Epithelial cell of esophagus (primary cell): ENCODE measurements at places on chromosomes 12 and 14.

GRCh38 chr14:21313512-21313911, 33.6 kb downstream of the RPGRIP1 start:
- no peak for DNase-seq

GRCh38 chr14:29993143-29993542, 65.5 kb upstream of the PRKD1 start:
- no peak for DNase-seq

GRCh38 chr12:4987076-4988046, 56.3 kb upstream of the KCNA5 start:
- DNase-seq: no peak

- DNase-seq: peak; percentile 26
Measured at GRCh38 chr12:25308756-25309155, 58.0 kb upstream of the KRAS start.

- no peak for DNase-seq
Measured at GRCh38 chr14:104734991-104735779, 11.2 kb downstream of the ADSS1 start.

DNA sequence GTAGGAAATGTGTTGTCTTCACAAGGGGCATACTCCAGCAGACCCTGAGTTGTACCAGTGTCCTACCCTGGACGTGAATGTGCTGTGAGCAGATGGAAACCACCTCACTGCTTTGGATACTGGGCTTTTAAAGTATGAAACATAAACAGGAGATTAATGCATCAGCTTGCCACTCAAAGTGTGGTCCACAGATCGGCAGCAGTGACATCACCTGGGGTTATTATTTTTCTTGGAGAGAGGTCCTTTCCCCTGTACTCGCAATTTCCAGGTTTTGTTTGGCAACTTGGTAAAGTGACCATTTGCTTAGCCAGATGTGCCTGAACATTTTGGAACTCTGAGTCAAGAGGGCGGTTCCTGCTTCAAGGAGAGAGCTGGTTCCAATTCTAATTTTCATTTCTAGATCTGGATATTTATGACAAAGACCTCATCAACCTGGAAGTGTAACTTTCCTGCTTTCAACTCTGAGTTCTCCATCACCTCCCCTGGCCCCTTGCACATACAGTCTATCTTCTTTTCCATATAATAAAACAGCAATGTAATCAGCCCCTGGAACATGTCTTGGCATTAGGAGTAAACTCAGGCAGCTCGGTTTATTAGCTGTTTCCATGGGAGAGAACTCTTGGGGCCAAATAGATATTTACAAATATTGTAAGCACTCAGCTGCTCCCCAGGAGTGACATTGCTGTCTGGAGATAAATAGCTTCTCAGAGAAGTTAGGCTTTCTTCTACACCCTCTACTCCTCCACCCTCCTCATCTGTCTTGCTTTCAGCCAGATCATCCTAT, 237.0 kb upstream of the TBX3 start:
- no peak for DNase-seq

GRCh38 chr12:75814851-75815754, 216.5 kb downstream of the PHLDA1 start:
- peak; percentile 86 for DNase-seq

GRCh38 chr12:107362960-107363359, 269.6 kb upstream of the CRY1 start:
- no peak for DNase-seq

DNA sequence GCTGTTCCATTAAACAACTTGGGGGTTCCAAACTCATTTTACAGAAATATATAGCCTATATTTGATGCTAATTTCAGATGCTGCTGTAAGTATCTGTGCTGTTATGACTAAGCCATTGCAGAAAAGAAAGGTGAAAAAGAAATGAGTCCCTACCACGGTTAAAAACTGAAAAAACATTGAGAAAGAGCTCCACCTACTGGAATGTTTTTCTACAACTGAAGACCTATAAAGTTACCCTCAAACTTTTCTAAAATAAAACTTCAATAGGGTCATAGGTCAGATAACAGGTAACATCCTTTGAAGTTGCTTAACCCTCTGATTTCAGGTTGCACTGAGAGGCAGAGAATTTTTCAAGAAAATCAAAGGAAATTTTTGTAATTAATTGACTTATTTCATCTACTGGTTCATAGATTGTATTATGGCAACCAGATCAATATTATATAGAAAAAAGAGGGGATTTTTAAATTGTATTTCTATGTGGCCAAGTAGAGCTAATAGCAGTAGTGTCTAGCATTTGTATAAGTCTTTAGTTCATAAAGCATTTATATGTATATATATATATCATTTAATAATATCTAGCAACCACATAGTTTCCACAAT, 279.9 kb downstream of the RPS29 start:
- DNase-seq: peak; percentile 16

DNA sequence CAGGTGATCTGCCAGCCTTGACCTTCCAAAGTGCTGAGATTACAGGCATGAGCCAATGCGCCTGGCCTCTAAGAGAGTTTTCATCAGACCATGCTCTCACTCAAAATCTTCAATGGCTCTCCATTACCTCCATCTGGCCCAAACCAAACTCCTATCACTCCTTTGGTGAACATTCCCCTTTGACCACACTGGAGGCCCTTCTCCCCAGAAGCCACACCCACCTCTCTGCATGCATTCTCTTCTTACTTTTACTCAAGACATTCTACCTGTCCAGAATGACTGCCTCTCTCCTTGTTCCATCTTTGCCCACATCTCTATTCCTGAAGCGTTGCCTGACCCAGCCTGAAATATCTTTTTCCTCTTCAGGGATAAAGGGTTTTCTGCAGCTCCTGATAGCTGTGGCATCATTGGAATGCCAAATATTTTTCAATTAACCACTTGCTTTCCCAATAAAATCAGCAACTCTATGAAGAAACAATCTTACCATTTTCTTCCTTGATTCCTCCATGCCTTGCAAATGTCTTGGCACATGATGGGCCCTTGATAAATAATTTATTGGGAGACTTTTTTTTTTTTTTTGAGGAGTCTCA, 15.5 kb downstream of the PLEK2 start:
- DNase-seq: no peak

DNA sequence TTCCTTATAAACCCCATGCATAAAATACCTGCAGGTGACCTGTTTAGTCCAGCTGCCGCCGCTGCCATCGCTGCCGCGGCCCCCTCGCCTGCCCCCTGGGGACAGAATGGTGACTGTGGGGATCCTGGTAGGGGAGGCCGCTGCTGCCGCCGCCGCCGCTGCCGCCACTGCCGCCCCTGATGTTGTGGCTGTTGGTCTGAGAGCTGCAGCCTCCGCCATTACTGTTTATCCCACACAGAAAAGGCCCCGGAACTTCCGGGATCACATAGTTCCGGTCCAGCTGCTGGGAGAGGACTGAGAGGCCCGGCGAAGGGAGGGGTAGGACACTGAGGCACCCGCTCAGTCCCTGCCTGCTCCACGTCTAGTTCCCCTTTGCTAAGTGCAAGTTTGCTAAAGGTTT, 244.9 kb downstream of the C12orf50 start:
- DNase-seq: no peak

DNA sequence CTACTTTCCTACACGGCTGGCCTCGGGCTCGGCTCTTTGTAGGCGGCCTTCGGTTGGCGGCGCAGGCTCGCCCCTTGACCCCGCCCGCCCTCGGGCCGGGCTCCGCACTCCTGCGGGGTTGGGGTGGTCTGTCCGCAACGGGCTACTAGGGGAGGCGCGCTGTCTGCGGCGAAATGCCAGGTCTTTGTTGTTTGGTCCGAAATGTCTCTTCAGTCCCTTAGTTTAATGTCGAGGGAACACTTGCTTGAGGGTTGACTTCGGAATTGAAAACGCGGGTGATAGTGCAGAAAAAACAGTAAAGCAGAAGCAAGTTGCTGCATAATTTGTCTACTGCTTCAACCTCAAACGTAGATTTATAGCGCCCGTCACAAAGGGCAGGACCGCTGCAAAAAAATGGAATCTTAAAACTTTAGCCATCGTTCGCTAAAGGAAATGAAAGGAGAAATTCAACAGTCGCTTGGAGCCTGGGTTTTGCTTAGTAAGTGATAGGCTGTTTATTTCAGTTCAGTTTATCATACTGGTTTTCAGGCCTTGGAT, 390 bp downstream of the JKAMP start:
- no peak for DNase-seq

DNA sequence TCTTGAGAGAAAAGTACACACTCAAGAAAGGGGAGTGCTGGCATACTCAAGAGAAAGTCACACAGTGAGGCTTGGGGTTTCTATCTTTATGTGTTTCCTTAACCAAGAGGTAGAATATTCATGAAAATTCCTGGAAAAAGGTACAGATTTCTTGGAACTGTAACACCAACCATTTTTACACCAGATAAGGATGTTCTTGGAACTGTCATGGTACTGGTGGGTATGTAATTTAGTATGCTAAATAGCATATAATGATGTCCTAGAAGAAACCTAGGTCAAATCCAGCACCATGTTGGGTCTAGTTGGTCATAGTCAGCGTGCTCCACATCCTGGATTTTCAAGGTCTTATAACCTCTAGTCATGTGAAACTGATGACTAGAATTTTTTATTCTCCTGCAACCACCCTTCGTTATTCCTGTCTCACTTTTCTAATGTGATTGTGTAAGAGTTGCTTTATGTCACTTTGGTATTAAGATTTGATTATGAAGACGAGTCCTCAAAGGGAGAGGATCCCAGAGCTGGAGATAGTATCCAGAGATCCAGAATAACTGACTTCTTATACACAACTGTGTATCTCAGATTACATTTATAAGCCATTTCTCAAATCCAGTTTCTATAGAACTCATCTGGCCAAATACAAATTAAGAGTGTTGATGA, 510.1 kb downstream of the TMTC2 start:
- DNase-seq: no peak

DNA sequence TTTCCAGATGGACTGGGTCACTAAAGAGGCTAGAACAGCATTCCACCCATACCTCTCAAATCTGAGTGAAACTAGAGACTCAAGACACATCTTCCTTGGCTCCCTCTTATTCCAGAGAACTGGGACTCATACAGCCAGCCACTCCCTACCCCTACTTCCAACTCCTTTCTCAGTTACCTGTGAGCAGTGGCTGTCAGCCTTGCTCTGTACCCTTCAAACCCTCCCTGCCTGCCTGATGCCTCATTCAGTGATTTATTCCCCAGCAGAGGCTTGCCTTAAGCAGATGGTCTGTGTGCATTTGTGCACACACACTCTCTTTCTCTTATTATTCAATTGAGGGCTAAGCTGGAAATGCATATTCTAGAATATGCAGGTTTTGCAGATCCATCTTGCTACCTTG, 14.6 kb downstream of the GPR84 start:
- DNase-seq: no peak

GRCh38 chr12:82176026-82176425, 182.2 kb downstream of the CCDC59 start:
- DNase-seq: no peak

DNA sequence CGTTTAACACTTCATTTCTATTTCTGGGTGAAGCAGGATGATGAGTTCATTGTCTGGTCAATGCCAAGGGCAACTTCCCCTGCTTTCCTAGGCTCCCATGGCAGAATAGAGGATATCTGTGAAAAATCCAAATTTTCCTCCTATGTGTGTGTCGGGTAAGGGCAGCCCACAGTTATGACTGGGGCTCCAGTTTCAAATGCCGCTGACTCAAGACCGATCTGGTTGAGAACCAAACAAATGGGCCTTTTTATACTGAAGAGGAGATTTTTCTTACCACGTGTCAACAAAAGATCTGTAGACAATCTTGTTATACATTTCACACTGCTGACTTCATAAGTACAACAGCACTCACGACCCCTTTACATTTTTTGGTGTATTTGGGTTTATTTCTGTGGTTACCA, 120.8 kb downstream of the CHST11 start:
- DNase-seq: no peak

DNA sequence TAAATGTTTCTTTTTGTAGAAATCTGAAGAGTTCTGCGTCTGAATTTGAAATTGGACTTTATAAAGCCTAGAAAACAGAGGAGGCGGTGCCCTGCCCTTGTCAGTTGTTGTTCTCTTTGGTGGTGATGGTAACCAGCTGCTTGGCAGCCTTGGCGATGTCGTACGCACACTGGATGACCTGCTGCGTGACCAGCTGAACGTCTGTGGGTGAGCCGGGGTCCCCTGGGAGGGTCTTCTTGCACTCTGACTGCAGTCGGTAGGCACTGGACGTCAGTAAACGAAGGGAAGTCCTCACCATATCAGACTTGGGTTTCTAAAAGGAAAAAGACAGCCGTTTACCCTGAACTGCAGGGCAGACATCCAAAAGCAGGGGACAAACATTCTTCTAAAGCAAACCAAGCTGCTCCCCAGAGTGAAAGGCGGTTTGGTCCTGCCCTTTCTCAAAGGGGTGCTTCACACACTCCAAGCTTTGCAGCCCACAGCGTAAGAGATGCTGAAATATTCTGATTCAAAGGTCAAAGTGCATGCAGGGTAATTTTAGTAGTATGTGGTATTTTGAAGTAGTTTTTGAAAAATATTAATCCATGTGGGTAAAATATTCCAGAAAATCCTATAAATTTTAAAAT, 32.9 kb downstream of the TCHP start:
- no peak for DNase-seq

- DNase-seq: peak; percentile 85
Measured at GRCh38 chr14:24673534-24674203, 39.7 kb upstream of the GZMB start.

- DNase-seq: no peak
Measured at GRCh38 chr14:35368139-35368460, 36.4 kb downstream of the NFKBIA start.

DNA sequence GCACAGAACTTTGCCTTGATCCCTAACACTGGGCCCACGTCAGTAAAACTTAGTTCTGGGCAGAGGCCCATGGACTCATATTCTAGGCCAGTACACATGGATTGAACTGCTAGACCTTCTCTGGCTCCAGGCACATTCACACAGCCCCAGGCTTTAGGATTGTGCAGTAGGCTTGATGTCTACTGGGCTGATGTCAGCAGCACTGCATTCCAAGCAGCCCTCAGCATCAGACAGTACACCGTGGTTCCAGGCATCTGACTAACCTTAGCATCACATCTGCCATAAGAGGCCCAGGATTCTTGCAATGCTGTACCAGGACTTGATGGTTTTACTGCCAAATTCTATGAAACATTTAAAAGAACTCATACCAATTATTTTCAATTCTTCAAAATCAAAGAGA, 301.9 kb downstream of the CCER1 start:
- peak; percentile 65 for DNase-seq

- DNase-seq: peak; percentile 72
Measured at GRCh38 chr14:31070431-31070830, 44.3 kb upstream of the STRN3 start.

GRCh38 chr12:72829838-72830237, 557.7 kb downstream of the TRHDE start:
- DNase-seq: no peak

DNA sequence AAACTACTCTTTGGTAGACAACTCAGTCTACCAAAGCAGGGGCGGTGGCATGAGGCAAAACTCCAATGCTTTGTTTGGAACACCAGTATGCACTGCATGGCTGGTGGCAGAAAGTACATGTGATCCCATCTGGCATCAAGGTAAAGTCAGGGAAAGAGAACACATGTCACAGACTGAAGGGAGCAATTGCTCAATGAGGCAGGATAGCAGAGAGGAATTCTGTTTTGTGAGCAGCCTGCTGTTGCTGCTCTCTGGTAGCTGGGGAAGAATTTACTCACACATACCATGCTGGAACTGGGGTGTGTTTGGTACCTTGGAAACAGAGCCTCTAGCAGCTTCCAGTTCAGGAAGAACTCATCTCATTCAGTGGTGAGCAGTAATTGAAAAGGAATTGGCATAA, 84.8 kb downstream of the HELB start:
- DNase-seq: no peak
